Immature natural killer cell (primary cell): ENCODE measurements at places on chromosomes 12 and 14. TPM values are rescaled to one million over a fixed set of nuclear protein-coding genes. Genes with fewer than 3 reads are reported as not detected.
A peak's percentile ranks its signal among the peaks of the same experiment; 100 is the strongest.

- H3K36me3 ChIP-seq, result peaks cover 28% of the 10 kb centered on the region
- no peak overlapping the region for H3K27ac ChIP-seq
- no peaks in the 10 kb centered on the region for H3K4me1 ChIP-seq
- no peaks in the 10 kb centered on the region for H3K27me3 ChIP-seq
Observed at GRCh38 chr14:69241577-69241976, 18.4 kb upstream of the GALNT16 start.

GRCh38 chr12:67202678-67203012 is 66.5 kb upstream of the CAND1 start:
- H3K4me1 ChIP-seq, result no peaks in the 10 kb centered on the region
- no peak overlapping the region for H3K4me3 ChIP-seq
- no peak for DNase-seq
- H3K36me3 ChIP-seq, result no peaks in the 10 kb centered on the region
- H3K27me3 ChIP-seq, result peaks cover 1% of the 10 kb centered on the region

- H3K4me3 ChIP-seq, result peak overlapping the region; percentile 68
- H3K27ac ChIP-seq, result peak overlapping the region; percentile 98
- no peaks in the 10 kb centered on the region for H3K27me3 ChIP-seq
- peaks cover 21% of the 10 kb centered on the region for H3K4me1 ChIP-seq
- no peaks in the 10 kb centered on the region for H3K36me3 ChIP-seq
Observed at GRCh38 chr12:75944097-75944904, 87.3 kb downstream of the PHLDA1 start.

GRCh38 chr12:42190376-42190775 is 45.7 kb upstream of the GXYLT1 start:
- H3K4me1 ChIP-seq, result peaks cover 7% of the 10 kb centered on the region
- H3K4me3 ChIP-seq, result no peak overlapping the region
- no peak for DNase-seq
- H3K27ac ChIP-seq, result no peak overlapping the region
- H3K36me3 ChIP-seq, result peaks cover 6% of the 10 kb centered on the region

DNA sequence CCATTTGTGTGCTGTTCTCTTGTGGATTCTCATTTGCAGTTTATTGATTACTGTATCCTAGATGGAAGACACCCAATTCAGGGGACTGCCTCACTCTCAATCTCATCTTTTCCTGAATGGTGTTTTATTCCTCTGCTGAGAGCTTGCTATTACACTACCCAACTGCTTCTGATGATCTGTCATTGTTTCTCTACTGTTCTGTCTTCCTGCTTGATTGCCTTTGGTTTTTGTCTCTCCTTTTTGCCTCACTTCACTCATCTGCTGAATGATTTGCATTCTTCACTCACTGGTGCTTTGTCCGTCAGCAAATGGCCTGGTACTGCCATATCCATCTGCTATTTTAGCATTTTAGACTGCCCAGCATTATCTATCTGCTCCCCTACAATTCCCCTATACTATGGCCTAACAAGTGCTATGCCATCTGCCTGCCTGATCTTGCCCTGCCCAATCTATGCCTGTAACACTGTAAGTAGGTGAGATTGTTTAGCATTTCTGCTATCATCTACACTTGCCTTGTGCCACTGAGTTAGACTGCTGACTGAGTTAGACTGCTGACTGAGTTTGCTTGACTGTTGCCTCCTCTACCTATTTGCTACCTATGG is 335.1 kb downstream of the GPHN start:
- H3K27me3 ChIP-seq, result no peaks in the 10 kb centered on the region
- H3K27ac ChIP-seq, result no peak overlapping the region
- no peaks in the 10 kb centered on the region for H3K4me1 ChIP-seq
- no peak overlapping the region for H3K4me3 ChIP-seq
- H3K36me3 ChIP-seq, result no peaks in the 10 kb centered on the region

GRCh38 chr12:2523317-2523716 is 271.5 kb upstream of the FKBP4 start:
- H3K27ac ChIP-seq, result no peak overlapping the region
- no peaks in the 10 kb centered on the region for H3K36me3 ChIP-seq
- H3K4me1 ChIP-seq, result no peaks in the 10 kb centered on the region
- H3K4me3 ChIP-seq, result no peak overlapping the region
- DNase-seq, result no peak
- H3K27me3 ChIP-seq, result no peaks in the 10 kb centered on the region

The POLE2 gene
- 6.4 TPM for polyA plus RNA-seq

The CLEC1B gene
- not detected for polyA plus RNA-seq

The KLHDC1 gene
- 3.3 TPM for polyA plus RNA-seq

The SERPINA5 gene
- not detected for polyA plus RNA-seq
